ENCODE measurements at places on chromosomes 7 and 10.

DNA sequence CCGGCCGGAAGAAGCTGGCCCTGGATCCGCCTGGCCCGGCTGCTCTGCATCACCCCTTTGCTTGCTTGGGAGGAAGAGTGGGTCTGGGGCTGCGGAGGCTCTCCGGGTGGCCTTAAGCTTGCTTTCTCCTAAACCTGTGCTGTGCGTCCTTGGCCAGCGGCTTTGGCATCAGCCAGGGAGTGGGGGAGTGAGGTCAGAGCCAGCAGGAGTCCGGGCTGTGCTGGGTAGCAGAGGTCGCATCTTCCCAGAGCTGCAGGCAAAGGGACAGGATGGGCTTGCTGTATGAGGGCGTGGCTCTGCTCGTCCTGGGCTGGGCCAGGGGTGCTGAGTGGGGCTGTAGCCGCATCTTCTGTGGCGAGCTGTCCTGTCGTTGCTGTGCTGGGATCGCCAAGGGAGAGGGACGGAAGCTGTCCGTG lies 21.1 kb downstream of the BNIP3 start:
- no peak for DNase-seq

GRCh38 chr7:125256446-125256845 lies 326.8 kb upstream of the POT1 start:
- DNase-seq: no peak

- no peak for DNase-seq
These were observed 17.3 kb upstream of the C10orf95 start for GRCh38 chr10:102468683-102469082.

GRCh38 chr7:134539380-134540004 lies 9.4 kb upstream of the AKR1B15 start:
- DNase-seq: no peak

DNA sequence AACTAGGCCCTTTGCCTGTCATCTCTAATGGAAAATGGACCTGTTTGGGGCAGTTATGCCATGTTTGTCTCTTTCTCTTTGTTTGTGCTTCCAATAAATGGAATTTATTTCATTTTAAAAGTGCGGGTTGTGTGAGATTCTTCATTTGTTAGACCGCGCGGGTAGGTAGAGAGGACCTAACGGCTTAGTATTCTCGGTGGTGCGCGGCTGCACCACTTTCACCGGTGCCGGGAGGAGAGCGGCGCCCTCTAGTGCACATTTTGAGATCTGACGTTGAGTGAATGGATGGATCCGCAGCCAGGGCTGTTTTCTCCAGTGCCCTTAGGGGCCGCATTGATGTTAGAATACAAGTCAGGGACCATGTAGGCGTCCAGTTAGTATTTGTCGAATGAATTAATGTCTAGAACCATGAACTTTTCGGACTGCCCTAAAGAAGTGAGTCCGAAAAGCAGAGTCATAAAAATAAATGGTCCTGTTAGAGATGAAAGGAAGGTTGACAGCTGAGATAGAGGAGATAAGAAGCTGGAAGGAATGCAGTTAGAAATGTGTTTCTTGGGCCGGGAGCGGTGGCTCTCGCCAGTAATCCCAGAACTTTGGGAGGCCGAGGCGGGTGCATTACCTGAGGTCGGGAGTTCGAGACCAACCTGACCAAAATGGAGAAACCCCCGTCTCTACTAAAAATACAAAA lies 29.3 kb upstream of the GIMAP8 start:
- peak; percentile 77 for DNase-seq

DNA sequence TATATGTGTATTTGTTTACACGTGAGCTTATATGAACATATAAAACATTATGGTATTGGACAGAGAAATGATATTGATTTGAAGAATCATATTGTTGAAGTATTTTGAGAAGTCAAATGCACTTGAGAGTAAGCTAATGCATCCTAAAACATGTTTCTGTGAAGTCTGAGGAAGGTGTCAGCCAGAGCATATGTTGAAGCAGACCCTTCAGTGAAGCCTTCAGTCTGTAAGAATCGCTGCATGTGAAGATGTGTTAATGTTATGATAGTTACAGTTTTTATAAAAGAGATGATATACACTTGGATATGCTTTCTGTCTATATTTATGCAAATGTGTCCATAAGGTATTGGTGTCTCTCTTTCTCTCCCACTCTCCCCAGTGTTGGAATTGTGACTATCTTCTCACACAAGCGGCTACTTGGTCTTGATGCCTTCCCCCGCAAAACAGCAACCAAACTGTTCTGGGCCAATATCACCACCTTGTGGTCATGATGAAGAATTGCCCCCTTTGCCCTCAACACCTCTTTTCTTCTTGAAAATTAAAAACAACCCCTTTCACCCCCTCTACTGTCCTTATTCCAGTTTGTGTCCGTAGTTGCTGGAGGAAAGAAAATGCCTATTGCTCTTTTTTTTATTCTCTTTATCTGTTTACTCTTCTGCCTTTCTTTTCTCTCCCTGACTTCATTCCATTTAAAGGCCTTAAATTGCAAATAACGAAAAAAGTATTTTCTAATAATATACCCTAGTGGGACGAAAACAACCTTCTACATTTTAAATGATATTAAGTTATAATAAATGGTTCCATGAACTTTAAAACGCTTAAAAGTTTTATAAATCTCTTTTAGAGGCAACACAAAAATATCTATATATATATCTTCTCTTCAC lies 64.9 kb downstream of the IKZF1 start:
- peak; percentile 6 for DNase-seq
